ENCODE measurements at places on chromosomes 6 and 20.

DNA sequence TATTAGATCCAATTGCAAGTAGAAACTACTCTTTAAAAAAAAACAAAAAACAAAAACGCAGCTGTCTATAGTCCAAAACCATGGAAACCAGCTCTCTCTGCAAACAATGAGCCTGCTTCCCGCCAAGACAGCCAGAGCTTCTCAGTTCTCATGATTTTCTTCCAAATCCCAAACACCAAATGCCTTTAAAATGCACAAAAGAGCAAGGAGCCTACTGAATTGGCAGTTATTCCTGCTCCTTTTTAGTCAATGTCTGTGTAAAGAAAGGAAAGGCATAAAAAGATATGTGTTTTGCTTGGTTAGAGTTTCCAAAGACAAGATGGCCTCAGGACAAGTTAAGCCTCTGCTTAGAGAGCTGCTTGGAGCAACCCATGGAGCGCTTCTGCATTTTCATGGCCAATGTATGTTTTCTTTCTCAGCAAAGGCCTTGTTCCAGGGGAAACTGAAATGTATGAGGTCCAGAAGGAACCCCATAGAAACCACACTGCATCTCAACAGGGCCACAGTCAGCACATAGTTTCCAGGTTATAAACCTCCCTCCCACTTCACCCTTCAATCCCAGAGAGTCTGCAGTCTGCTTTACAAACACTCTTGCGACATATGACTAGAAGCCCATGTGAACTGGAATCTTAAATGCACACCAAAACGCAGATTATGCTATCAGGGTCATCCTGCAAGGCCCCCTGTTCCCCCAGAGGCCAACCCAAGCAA, 209.3 kb upstream of the TAB2 start:
- no peak for DNase-seq

DNA sequence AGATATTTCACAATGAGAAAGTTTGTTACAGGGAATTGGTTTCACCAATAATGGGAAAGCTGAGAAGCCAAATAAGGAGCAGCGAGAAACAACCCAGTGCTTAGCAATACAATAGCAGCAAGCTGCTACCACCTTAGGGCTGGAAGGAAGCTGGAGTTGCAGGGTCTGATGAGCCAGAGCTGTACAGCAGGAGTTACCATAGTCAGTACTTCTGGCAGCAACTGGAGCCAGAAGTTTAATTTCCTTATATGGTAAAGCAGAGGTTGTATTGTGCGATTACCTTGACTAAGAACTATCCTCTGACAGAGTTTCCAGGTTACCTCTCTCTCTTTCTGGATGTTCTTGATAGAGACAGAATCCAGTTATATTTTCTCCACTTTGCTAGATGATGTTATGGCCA, 137.1 kb upstream of the OLIG3 start:
- no peak for DNase-seq

- DNase-seq, result peak; percentile 90
Measured at GRCh38 chr6:27518881-27519795, 46.2 kb upstream of the ZNF184 start.

DNA sequence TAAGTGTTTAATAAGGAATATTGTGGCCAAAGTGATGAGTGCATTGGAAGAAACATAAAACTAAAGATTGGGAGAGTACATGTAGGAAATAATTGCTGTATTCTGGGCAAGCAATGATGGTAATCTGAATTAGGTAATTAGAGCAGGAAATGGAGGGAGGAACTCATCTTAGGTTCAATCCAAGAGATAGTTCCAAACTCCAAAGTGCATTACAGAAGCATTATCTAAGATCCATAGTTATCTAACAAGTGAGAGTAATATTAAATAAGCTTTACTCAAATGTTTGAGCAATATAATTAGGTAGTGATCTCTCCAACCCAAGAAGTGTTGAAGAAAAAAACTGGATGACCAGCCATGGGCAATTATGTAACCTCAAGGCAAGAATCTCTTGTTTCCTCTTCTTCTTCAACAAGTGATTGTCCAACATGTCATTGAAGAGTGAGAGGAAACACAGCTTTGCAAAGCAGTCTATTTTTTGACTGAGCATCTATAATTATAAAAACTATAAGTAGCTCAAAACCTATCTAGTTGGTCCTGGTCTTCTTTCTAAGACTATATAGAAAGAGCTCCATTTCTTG, 181.2 kb upstream of the TNFAIP3 start:
- DNase-seq, result no peak

- no peak for DNase-seq
Measured at GRCh38 chr6:158714706-158715105, 64.9 kb downstream of the SYTL3 start.

DNA sequence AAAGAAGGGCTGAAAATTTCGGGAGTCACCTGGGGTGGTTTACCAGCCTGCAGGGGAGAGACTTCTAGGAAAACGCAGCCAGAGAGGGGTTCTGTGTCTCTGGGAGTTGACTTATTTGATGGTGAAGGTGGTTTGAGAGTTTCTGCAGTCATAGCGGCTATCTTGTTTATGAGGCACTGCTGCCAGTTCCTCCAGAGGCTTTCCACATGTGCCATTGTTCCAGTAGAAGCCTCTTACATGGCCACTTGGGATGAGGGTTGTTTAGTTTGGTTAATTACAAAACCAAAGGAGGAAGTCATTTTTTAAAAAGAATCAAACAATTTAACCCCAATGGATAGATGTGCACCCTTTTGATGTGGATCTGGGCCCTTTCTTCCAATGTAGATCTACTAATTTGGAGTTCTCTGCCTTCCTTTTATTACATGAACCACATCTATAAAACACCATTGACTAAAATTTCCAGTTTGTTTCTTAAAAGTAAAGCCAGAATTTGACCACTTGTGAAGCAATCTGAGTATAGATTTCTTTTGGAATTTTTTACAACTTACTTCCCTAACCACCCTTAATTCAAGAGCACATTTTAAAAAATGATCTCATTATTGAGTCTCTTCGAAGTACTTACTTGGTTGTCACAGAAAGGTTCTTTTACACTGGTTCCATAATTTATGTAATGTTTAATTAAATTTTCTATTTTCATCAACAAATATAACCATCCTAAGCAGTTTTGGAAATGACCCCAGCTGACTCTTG, 97.6 kb downstream of the TCP11 start:
- DNase-seq, result no peak
